Glutamatergic neuron (in vitro differentiated cells): ENCODE measurements at places on chromosomes 3 and 15.

- no peak for DNase-seq
Measured at GRCh38 chr3:183300996-183301562, 48.0 kb downstream of the B3GNT5 start.

DNA sequence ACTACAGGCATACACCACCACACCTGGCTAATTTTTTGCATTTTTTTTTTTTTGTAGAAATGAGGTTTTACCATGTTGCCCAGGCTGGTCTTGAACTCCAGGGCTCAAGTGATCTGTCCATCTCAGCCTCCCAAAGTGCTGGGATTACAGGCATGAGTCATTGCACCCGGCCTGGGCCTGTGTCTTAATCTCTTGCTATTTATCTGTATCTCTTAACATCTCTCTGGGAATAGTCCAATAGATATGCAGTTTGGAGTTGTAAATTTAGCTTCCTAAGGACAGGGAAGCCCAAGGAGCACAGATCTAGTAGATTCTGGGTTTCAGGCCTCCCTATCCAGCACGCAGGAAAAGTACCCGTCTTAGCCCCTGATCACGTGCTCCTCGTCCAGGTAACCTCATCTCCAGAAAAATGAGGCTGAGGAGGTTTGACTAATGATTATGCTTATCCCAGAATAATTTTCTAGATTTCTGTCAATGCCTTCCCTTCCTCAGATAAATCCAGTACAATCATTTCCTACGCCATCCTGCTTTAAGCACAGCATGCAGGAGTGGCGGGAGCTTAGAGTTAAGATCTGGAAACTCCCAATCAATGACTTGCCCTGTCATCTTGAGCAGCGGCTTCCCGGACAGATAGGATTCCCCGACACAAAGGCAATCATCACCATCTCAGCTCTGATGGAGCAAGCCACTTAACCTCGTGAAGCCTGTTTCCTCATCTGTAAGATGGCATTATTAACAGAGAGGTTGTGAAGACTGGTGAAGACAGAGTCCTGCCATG lies 12.3 kb upstream of the CTDSPL start:
- DNase-seq = no peak

DNA sequence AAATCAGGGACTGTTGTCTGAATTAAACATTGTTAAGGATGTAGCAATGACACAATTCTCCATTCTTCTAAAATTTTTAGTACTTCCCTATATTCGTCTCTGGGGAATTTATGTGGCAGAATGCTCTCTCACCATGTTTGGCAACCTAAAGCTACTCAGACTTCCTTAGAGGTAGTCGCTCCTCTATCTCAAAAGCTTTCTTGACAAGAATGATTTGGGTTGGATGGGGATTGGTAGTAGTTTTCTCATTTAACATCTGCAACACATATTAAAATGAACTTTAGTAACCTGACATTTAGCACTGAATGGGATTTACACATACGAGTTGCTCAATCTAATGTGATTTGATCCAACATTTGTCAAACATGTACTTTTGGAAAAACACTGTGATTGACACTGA lies 233.3 kb downstream of the RBMS3 start:
- DNase-seq = no peak

DNA sequence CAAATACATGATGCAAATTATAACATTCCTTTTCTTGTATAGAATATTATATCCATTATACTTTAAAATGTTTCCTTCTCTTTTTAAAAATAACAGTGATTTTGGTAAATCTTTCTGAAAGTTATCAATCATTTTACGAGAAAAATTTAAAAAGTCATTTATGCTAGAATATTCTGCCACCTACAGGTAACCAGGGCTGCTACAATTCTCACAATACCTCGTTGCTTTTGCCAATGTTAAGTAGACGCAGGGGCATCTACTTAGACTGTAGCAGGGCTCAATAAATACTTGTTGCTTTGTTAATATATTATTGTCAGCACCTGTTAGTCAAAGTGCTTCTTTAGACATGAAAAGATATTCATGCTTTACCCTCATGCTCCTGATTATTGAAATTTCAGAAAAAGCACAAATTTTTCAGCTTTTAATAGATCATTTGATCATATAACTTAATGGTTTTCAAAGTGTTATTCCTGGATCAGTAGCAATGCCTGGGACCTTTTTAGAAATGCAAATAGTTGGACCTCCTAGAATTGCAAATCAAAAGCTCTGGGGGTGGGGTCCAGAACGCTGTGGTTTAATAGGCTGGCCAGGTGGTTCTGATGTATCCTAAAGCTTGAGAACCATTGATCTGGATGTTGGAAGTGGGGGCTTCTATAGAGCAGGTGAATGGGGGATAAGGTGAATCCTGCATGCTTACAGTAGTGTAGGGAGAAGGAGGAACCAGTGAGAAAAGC lies 223.6 kb upstream of the PDZRN3 start:
- no peak for DNase-seq
